KBM-7 (cell line): ENCODE measurements at places on chromosomes 1 and 21.

DNA sequence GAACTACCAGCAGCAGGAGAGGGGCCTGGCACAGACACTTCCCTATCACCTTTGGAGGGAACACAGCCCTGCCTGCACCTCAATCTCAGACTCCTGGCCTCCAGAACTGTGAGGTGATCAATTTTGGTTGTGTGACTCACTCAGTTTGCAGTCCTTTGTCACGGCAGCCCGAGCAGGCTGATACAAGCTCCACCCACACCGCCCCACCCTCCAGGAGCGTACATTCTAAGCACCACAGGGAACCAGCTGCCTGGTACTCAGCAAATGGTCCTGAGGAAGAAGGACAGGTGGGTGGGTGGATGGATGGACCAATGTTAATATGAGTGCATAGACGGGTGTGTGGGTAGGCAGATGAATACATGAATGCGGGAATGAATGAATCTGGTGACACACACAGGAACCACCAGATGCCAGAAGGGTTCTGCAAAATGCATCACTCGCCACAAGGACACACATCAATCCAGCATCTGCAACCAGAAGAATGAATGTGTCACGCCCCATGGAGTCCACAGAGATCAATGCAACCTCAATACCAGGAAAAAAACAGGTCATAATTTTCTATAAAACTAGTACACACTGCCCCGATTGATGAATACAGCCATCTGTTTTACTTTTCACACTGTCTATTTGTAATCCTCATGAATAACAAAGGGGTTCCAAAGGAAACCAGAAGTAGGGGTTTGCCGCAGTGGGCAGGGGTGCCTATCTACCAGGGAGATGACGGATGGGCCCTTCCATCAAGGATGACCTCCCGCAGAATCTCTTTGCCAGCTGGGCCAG is 284.5 kb downstream of the NPHP4 start:
- no peak for DNase-seq

GRCh38 chr1:241776911-241777310 is 71.1 kb upstream of the EXO1 start:
- no peak for DNase-seq

DNA sequence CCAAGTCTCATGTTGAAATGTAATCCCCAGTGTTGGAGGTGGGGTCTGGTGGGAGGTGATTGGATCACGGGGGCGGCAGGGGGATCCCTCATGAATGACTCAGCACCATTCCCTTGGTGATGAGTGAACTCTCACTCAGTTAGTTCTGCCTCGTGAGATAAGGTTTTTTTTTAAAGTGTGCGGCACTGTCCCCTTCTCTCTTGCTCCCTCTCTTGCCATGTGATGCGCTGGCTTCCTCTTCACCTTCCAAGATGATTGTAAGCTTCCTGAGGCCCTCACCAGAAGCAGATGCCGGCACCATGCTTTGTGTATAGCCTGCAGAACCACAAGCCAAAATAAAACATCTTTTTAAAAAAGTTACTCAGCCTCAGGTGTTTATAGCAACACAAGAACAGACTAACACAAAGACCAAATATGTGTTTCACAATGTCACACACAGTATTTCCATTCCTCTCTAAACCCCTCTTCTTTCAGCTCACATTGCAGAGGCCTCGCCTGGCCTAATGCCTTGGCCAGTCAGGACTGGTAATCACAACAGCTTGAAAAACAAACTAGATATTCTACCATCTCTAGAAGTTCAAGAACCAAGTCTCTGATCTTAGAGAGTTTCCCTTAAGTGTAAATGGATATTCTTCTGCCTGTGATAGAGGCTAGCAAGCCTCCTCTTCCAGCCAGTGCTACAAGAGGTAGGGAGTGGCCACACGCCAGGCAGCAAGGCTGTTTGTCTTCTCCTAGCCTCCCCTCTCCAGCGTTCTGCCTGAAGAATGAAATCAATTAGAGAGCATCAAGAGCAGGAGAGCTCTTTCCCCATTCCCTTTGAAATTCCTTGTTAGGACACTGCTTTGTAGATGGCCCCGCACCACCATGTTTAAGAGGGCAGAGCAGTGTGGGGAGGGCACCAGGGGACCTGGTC is 19.6 kb upstream of the RAP1A start:
- DNase-seq, result no peak

DNA sequence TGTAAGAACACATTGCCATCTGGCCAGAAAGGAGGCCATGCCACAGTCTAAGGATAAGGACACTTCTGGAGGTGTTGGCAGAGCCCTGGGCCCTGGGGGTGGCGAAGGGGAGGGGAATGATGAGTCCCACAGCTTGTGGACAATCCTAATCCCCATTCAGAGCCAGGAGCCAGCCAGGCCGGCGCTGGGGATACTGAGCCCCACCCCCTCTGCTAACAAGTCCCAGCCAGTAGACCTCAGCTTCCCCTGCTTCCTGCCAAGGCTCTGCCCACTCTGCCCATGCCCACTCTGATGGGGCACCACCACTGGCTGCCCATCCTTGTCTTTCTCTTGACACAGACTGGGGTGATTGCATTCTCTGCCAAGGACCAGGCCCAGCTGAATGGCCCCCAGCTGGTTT is 71.9 kb downstream of the NAV1 start:
- no peak for DNase-seq

DNA sequence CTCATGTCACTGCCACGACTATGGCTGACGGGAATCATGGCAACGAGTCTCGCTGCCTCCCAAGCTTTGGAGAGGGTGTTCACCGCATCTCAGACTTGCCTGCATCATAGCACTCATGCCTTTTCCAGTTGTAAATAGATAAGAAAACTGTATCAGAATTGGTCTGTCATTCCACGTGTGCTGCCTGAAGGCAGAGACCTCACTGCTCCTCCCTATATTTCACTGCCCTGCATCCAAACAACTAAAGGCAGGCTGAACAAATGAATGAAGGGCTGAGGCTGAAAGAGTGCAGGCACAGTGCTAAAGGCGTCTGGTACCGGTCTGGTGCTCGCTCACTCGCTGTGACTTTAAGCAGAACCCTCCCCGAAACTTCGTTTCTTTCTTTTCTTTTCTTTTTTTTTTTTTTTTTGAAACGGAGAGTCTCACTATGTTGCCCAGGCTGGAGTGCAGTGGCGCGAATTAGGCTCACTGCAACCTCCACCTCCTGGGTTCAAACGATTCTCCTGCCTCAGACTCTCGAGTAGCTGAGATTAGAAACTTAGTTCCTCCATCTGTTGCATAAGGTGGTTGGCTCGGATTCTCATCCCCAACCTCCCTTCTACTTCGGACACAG is 542 bp downstream of the EIF2B3 start:
- peak; percentile 9 for DNase-seq

DNA sequence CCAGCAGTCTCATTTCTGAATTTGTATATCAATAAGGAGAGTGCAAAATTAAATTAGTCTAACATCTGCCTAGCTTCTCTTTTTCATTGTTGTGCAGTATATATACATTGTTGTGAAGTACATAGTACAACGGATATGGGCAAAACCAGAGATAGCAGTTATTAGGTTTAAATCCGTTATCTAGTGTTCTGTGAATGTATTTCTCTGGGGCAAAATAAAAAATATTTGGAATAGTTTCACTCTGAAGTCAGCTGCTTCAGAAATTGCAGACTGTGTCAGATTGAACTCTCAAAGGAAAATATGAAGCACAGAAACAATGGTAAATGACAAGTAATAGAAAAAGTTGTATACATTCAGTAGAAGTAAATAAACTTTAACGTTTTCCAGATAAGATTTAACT is 836.5 kb upstream of the CXADR start:
- DNase-seq, result no peak

DNA sequence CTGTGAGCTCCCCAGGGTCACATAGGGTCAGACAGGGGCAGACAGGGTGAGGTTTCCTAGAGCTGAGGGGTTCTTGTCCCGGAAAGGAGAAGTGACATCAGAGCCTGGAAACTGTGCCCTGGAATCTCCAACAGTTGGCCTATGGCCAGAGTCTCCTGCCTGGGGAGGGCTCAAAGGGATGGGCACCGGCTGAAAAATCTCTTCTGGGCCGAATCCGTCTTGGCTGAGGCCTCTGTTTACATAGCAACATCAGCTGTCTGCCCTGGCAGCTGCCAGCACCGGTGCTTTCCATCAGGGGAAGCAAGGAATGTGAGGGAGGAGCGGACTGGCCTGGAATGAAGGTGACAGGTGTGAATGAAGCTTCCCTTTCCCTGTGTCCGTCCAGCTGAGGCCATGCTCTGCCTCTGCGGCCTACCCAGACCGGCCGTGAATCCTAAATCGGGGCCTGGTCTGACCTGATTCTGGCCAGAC is 30.7 kb downstream of the VASH2 start:
- no peak for DNase-seq
